Amygdala (tissue), 56 donors: ENCODE measurements at places on chromosomes 5 and 9.

DNA sequence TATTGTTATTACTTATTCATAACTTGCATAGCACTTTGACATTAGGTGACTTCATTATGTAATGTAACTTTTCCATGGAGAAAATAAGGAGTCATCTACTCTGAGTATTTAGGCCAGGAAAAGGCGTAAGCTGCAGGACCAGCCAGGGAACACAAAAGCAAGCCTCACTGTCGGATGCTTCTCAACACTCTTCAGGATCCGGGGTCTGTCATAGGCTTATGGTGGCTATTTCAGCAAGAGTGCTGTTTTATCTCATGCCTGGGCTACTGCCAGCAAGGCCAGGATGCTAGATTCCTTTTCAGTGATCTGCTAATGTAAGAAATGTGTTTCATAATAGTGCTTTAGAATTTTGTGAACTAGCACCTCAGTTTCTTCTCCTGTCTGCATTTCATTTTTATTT lies 162.4 kb downstream of the CHSY3 start:
- DNase-seq = no peak

GRCh38 chr9:112786829-112787520 lies 36.4 kb downstream of the SNX30 start:
- DNase-seq = no peak

DNA sequence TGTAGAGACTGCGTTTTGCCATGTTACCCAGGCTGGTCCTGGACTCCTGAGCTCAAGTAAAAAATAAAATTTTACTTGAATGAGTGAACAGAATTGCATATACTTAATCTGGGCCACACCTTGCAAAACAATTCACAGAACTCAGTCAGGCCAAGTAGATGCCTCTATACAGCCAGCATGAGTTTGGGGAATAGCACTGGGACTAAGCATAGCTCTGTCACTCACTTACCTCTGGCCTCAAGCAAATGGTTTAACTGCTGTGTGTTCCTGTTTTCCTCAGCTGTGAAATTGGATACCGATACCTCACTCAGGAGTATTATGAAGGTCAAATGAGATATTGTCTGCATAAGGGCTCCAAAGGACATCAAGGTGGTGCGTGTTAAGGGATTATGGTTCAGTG lies 10.9 kb upstream of the FRMPD1 start:
- no peak for DNase-seq

DNA sequence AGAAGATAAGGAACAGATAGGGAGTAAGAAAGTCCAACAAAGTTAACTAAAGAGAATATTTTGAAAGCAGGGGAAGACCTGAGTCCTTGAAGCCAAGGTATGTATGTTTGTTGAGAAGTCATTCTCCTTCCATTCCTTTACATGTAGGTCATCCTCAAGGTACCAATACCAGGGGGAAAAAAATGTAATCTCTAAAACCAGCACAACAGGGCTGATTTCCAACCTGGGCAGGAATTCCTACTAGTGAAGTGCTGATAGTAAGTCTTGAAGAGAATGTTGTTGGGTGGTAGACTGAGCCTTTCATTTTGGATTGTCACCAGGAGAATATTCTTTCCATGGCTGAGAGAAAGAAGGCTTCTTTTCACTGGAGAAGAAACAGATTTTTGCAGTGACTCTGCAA lies 117.1 kb upstream of the ZNF462 start:
- no peak for DNase-seq

DNA sequence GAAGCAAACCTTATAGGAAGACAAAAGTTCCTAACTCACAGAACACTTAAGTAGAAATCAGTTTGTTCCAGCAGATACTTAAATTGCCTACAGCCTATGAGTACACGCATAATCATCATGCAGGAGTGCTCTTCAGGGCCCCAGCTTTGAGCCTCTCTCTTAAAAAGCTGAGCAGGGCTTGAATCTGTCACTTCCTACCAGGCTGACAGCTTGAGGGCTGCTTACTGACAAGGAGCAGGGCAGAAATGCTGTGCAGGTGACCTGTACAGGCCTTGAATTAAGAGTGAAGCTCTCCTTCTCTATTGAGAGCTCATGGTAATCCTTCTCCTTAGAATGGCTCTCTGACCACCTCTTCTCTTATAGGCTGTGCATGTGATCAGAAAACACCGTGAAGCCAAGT lies 66.5 kb upstream of the MAST4 start:
- no peak for DNase-seq

DNA sequence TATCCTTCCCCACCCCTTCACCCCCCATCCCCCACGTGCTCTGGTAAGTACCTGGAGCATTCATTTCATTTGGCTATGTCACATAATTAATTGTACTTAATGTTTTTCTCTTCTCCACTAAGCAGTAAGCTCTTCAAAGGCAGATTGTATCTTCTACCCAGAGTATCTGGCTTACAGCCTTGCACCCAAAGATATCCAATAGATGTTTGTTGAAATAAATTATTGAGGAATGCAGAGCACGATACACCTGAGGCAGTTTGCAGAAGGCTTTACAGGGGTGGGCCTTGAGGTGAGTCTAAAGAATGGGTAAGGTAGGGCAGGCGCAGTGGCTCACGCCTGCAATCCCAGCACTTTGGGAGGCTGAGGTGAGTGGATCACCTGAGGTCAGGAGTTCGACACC lies 2.5 kb upstream of the SOWAHA start:
- DNase-seq = no peak
